ENCODE measurements at places on chromosomes 13 and 19. TPM values are rescaled to one million over a fixed set of nuclear protein-coding genes. Genes with fewer than 3 reads are reported as not detected.

The USHBP1 gene
- 0.98 TPM for polyA plus RNA-seq

The IGFL2 gene
- 22.9 TPM for polyA plus RNA-seq

The SPIB gene
- polyA plus RNA-seq, result 1.7 TPM

The ZNF112 gene
- 2.6 TPM for polyA plus RNA-seq

The MEIOSIN gene
- not detected for polyA plus RNA-seq

The ZNF628 gene
- 1.2 TPM for polyA plus RNA-seq

The ZNF132 gene
- polyA plus RNA-seq, result 0.95 TPM

The TEX101 gene
- not detected for polyA plus RNA-seq

The LYPD5 gene
- polyA plus RNA-seq, result 1.9 TPM

The OR1I1 gene
- polyA plus RNA-seq, result not detected

The GPR4 gene
- 0.10 TPM for polyA plus RNA-seq

The DACT3 gene
- polyA plus RNA-seq, result 18.4 TPM

The IL4I1 gene
- 0.97 TPM for polyA plus RNA-seq

The CA11 gene
- 48.6 TPM for polyA plus RNA-seq

The WDR88 gene
- polyA plus RNA-seq, result 0.61 TPM

The SIAH3 gene
- polyA plus RNA-seq, result not detected

The CYP4F3 gene
- polyA plus RNA-seq, result 1.3 TPM

The ZNF234 gene
- polyA plus RNA-seq, result 4.1 TPM

The ATP11A gene
- 38.2 TPM for polyA plus RNA-seq

The TTYH1 gene
- polyA plus RNA-seq, result 11.0 TPM

The SPART gene
- 86.7 TPM for polyA plus RNA-seq

The DMAC2 gene
- polyA plus RNA-seq, result 63.9 TPM

The ZNF350 gene
- 5.0 TPM for polyA plus RNA-seq

The TRPM4 gene
- polyA plus RNA-seq, result 23.2 TPM

The FLT3 gene
- polyA plus RNA-seq, result 0.09 TPM

The CLASRP gene
- polyA plus RNA-seq, result 45.8 TPM

The KLK4 gene
- polyA plus RNA-seq, result 0.33 TPM

The TNFSF11 gene
- not detected for polyA plus RNA-seq

The CRX gene
- 0.15 TPM for polyA plus RNA-seq

The CACNA1A gene
- 2.0 TPM for polyA plus RNA-seq

The ACP7 gene
- 0.21 TPM for polyA plus RNA-seq

The PDE4C gene
- polyA plus RNA-seq, result 0.47 TPM

The POSTN gene
- polyA plus RNA-seq, result 226 TPM

The PRR19 gene
- 1.9 TPM for polyA plus RNA-seq

The MTMR6 gene
- 6.9 TPM for polyA plus RNA-seq

The LGALS7 gene
- 1.2 TPM for polyA plus RNA-seq

The SULT2B1 gene
- polyA plus RNA-seq, result 0.43 TPM

The ZNF415 gene
- 7.4 TPM for polyA plus RNA-seq

The CAMSAP3 gene
- 52.6 TPM for polyA plus RNA-seq

The ZNF418 gene
- 3.2 TPM for polyA plus RNA-seq

The ZNF91 gene
- 25.2 TPM for polyA plus RNA-seq

The RASGRP4 gene
- not detected for polyA plus RNA-seq

The RASIP1 gene
- 3.6 TPM for polyA plus RNA-seq

Data from hepatocyte (in vitro differentiated cells).